CD4-positive, alpha-beta T cell treated with Interleukin-4 for 1 hour (primary cell): ENCODE measurements at places on chromosomes 6 and 20.

DNA sequence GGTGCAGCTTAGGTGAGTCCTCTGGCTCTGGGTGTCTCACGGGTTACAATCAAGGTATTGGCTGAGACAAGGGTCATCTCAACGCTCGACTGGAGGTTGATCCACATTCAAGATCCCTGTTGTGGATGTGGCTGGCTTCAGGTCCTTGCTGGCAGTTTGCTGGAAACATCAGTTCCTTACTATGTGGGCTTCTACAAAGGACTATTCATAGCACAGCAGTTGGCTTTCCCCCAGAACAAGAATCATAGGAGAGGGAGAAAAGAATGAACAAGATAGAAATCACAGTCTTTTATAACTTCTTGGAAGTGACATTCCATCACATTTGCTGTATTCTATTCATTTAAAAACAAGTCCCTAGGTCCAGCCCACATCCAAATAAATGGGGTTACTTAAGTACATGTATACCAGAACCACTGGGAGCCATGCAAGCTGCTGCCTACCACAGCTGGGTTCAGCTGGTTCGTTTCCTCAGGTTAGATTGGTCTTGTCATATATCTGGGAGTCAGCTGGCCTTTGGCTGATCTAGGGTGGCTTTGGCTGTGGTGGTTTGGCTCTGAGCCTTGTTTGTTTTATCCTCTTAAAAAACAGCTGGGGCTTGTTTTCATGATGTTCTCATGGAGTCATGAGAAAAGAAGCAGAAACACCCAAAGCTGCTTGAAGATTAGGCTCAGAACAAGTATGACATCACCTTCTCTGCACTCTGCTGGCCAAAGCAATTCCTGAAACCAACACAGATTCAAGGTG lies 433.2 kb upstream of the SPTLC3 start:
- no peak for DNase-seq

DNA sequence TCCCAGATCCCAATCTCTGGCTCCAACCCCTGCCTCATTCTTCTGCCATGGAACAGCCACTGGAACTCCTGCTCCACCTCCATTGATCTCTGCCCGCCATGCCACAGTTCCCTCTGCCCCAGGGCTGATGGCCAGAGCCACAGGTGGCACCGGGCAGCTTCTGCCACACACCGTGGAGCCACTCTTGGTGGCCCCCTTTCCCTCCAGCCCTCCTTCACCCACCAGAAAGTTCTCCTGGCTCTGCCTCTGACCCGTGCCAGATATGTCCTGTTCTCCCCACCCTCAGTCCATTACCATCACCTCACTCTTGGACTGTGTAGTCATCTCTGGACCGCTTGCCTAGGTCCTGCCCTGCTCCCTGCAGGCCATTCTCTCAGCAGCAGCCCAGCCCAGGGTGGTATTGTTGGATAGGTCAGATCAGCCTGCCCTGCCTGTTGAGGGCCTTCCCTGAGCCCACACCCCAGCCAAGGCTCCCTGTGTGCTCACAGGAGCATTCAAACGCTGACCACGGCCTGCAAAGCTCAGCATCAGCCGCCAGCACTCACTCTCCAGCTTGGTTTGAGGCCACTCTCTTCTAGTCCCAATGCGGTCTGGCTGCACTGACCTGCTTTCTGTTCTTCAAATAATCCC lies 16.8 kb upstream of the SYNDIG1 start:
- no peak for DNase-seq

- peak; percentile 60 for DNase-seq
Measured at GRCh38 chr6:154301839-154302752, 54.5 kb downstream of the IPCEF1 start.

DNA sequence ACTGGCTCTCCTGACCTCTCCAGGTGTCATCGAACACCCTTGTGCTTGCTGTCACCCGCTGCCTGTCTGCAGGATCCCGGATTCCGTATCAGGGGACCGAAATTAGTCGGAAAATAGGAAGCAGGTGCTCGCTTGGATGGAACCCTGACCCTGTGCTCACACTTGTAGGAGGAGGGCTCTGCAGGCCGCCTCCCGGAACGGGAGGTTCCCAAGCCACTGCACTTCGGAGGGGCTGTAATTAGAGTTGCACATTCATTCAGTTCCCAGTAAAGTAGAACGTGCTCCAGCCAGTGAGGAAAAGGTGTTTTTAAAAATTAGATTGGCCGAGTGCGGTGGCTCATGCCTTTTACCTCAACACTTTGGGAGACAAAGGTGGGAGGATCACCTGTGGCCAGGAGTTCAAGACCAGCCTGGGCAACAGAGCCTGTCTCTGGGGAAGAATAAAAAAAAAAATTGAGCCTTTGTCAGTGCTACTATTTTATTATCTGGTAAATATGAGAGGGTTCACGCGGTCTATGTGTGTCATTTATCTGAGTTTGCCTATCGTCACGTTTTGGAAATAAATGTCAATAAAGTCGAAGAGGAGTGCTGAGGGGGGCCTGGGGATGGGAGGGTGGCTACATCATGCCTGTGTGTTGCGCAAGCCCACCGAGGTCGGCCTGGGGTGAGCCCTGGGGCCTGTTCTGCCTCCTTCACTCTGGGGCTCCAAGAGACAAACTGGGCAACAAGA lies 1.5 kb upstream of the GMEB2 start:
- DNase-seq, result peak; percentile 67

DNA sequence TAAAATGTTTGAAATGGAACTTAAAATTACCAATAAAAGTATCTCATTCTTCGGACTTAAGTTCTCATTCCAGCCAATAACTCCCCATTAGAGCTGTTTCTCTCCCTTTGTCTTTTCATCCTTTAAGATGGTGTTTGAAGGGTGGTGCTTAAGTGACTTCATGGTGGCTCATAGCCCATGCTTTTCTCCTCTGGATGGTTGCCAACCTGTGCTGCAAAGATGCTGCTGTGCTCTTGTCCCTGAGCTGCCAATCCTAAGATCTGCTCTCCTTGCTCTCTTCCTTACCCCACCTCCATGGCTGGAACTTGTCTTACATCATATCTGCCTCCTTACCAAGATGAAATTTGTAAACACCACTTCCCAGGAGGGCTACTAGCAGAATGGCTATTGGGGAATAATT lies 31.6 kb upstream of the PNRC1 start:
- no peak for DNase-seq

DNA sequence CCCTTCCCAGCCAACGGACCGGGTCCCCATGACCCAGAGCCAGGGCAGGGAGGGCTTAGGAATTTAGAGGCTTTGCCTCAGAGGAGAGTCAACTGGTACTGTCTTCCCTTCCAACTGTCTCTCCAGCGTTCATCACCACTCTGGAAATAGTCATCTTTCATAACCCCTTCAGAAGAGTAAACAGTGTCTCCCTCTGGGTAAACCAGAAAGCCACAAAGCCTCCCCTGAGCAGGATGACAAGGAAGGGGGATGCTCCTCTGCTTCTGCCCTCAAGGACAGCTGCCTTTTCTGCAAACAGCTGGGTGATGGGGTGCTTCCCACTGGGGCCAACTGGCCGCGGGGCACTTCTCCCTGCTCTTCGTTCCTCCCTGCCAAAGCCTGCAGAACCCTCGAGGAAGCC lies 90.1 kb downstream of the PSMG4 start:
- no peak for DNase-seq

DNA sequence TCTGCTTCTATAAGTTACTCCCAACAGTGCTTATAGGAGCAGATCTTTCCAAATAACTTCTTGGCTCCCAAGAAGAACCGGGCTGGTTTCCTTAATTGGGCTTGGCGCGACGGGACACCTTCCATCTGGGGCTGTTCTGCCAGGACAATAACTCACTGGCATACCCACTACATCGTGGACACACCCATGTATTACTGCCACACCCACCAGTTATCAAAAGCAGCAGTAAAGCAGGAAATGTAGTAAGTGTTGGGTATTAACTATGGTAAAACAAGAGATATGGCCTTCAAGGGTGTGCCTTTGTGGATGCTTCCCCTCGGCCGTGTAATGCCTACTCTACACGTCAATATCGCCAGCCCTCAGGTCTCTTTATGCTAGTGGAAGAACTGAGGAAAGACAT lies 24.7 kb downstream of the CNKSR3 start:
- DNase-seq, result no peak

DNA sequence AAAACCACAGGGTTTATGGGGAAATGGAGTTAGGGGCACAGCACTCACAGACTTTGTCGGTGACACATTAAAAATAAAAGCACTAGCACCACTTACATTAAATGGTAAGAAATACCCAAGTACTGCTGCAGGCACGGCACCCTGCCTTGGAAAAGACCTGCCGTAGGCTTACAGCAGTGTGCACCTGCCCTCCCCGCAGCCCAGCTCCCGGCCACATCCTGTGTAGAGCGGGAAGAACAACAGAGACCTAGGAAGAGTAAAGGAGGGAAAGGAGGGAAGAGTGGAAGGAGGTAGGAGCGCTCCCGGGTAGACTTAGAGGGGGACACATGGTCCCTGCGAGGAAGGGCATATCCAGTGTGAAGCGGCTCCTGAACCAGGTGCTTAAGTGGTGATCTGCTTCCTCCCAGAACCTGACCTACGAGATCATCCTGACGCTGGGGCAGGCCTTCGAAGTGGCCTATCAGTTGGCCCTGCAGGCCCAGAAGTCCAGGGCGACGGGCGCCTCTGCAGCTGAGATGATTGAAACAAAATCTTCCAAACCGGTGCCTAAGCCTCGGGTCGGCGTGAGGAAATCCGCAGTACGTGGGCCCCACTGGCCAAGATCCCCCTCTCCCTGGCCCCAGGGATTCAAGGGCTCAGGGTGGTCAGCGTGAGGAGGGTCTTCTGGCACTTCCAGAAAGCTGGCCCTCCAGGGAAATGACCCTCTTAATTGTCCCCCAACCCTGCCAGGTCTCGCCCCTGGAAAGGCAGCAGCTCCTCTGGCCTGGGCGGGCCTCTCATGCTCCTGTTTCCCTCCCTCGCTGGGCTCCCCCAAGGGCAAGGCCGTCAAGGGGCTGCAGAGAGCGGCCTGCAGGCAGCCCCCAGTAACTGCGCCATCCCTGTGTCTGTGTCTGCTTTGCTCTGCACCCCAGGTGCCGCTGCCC lies 55.5 kb downstream of the TCP11 start:
- DNase-seq, result no peak

DNA sequence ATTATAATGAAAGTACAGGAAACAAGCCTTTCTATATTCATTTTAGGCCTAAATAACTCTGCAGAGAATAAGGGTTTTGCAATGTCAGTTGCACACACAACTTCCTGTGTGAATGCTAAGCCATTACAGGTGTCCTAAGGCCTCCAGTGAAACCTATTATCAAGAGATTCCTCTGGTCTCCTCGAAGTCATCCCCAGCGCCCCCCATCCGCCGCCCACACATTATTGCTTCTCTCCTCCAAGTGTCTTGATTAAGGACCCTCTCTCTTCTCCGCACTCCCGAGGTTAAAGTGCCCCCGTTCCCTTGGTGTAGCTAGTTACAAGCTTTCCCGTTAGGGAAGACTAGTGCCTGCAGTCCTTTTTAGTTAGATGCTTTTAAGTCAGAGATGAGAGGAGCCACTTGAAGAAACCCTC lies 1.3 kb downstream of the HIVEP2 start:
- DNase-seq, result peak; percentile 75

- no peak for DNase-seq
Measured at GRCh38 chr6:44800171-44800783, 412.8 kb downstream of the CDC5L start.

DNA sequence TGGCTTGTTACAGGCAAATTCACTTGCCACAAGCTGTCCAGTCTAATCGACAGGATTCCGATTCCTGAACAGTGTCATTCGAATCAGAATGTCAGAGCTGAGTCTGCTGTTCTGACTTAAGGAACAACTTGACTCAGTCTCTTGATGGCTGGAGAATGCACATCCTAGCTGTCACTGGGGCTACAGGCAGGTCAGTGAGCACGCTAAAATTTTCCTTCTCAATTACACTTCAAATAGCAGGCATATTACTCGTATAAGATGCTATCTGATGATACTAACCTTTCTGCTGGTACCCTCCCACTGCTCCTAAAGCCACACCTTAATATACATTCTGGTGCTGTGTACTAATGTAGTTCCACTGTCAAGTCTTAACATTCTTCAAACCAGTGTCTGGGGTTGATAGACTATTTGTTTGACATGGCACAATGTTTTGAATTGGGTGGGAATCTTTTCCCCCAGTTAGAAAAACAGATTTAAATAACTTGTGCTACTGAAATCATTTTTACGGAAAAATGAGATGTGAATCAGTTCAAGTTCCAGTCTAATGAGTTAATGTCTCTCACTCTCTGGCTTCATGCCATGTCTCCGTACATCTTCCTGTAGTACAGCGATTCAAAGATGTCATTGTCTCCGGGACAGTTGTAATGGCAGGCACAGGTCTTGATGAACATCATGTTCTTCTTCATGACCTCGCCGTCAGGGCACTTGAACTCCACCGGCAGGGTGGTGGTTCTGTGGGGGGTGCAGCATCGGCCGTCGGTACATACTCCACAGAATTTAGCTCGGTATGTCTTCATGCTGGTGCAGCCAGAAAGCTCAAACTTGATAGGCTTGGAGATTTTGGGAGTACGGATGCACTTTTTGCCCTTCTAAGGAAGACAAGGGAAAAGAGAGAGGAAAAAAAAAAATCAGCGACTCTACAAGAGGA lies 2.2 kb downstream of the CCN2 start:
- no peak for DNase-seq

- no peak for DNase-seq
Measured at GRCh38 chr20:56383334-56383733, 8.7 kb downstream of the AURKA start.

DNA sequence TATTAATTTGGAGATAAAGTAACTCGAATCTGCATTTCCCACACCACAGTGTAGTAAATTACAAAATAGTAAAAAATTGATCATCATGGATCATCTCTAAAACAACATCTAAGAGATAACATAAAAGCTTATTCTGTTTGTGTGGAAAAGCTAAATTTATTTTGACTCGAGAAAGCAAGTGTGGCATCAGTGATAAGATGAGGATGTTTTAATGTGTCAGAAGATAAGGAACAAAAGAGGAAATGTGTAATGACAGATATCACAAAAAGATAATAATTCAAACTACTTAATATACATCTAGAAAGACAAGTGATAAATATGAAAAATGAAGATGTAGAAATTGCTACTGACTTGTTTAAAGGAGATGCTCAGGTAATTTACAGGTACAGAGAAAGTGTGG lies 74.1 kb downstream of the DNAH8 start:
- no peak for DNase-seq

- DNase-seq, result no peak
Measured at GRCh38 chr20:8331740-8332412, 199.8 kb downstream of the PLCB1 start.

- DNase-seq, result no peak
Measured at GRCh38 chr6:22546236-22546635, 23.1 kb upstream of the HDGFL1 start.

GRCh38 chr6:55925292-55925691 lies 49.9 kb upstream of the BMP5 start:
- DNase-seq, result no peak

GRCh38 chr6:168451805-168452517 lies 11.0 kb downstream of the SMOC2 start:
- no peak for DNase-seq
